ENCODE measurements at places on chromosomes 12 and 14. TPM values are rescaled to one million over a fixed set of nuclear protein-coding genes. Genes with fewer than 3 reads are reported as not detected.
A peak's percentile ranks its signal among the peaks of the same experiment; 100 is the strongest.

MGAT4C gene
- total RNA-seq = not detected

GLI1 gene
- total RNA-seq = 0.54 TPM

CLEC7A gene
- total RNA-seq = 1.4 TPM

BEGAIN gene
- 0.26 TPM for total RNA-seq

A2M gene
- total RNA-seq = not detected

DCP1B gene
- total RNA-seq = 8.6 TPM

DNA sequence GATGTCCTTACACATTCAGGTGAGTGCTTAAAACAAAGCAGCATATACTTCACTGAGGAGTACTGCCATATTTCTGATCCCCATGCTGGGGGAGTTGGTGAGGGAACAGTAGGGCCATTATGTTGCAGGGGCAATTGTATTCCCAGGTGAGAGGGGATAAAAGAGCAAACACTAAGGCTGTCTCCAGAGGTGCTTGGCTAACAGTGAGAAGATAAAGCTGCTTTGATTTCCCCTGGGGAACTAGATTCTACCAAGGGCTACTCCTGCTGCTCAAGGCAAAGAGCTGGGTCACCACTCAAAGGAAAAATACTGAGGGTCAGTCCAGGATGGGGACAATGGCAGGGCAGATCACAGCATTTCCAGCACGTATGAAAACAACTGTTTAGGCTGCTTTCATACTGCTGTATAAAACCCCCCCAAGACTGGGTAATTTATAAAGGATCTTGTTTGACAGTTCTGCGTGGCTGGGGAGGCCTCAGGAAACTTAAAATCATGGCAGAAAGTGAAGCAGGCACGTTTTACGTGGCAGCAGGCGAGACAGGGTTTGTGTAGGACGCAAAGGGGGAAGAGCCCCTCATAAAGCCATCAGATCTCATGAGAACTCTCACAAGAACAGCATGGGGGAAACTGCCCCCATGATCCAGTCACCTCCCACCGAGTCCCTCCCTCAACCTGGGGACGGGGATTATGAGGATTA is 47.8 kb upstream of the OR5AU1 start:
- peaks cover 29% of the 10 kb centered on the region for H3K4me1 ChIP-seq
- H3K27ac ChIP-seq = peak overlapping the region; percentile 79
- no peak for DNase-seq
- peaks cover 89% of the 10 kb centered on the region for H3K36me3 ChIP-seq

- DNase-seq = no peak
- no peak overlapping the region for H3K27ac ChIP-seq
- no peak overlapping the region for H3K4me3 ChIP-seq
- H3K4me1 ChIP-seq = no peaks in the 10 kb centered on the region
- H3K36me3 ChIP-seq = no peaks in the 10 kb centered on the region
Measured at GRCh38 chr14:99961826-99962518, 103.2 kb upstream of the EVL start.

- peaks cover 15% of the 10 kb centered on the region for H3K27me3 ChIP-seq
- no peaks in the 10 kb centered on the region for H3K4me1 ChIP-seq
- H3K36me3 ChIP-seq = no peaks in the 10 kb centered on the region
- no peak for DNase-seq
Measured at GRCh38 chr14:32913725-32914124, 25.0 kb upstream of the NPAS3 start.

DNA sequence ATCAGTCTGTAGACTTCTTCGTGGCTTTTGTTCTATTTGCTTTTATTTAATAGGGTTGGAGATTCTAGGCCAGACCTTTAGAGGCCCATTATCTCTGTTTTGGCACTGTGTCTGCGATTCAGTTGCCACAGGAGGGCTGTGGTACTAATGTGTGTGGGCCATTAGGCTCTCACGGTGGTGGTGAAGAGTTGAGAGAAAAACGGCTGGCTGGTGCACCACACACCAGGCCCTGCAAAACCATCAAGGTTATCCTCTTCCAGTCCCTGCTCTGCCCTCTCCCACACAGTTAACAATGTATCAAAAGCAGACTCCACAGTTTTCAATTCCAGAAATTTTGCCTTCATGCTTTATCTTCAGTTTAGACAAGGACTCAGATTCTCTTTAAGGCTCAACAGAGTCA is 97.7 kb downstream of the MYF5 start:
- H3K36me3 ChIP-seq = no peaks in the 10 kb centered on the region
- no peak for DNase-seq
- no peaks in the 10 kb centered on the region for H3K4me1 ChIP-seq

GRCh38 chr12:57040750-57041149 is 9.2 kb downstream of the MYO1A start:
- peaks cover 100% of the 10 kb centered on the region for H3K27me3 ChIP-seq
- no peak overlapping the region for H3K27ac ChIP-seq
- DNase-seq = no peak
- H3K4me1 ChIP-seq = no peaks in the 10 kb centered on the region
- H3K4me3 ChIP-seq = no peak overlapping the region

GRCh38 chr12:28543021-28543890 is 353.0 kb downstream of the CCDC91 start:
- no peaks in the 10 kb centered on the region for H3K27me3 ChIP-seq
- H3K36me3 ChIP-seq = no peaks in the 10 kb centered on the region
- no peak overlapping the region for H3K27ac ChIP-seq
- no peak overlapping the region for H3K4me3 ChIP-seq
- no peaks in the 10 kb centered on the region for H3K4me1 ChIP-seq

GRCh38 chr14:88837495-88837894 is 13.0 kb downstream of the TTC8 start:
- no peaks in the 10 kb centered on the region for H3K27me3 ChIP-seq
- H3K27ac ChIP-seq = no peak overlapping the region
- H3K4me1 ChIP-seq = peaks cover 7% of the 10 kb centered on the region
- no peak overlapping the region for H3K4me3 ChIP-seq
- H3K36me3 ChIP-seq = no peaks in the 10 kb centered on the region

DNA sequence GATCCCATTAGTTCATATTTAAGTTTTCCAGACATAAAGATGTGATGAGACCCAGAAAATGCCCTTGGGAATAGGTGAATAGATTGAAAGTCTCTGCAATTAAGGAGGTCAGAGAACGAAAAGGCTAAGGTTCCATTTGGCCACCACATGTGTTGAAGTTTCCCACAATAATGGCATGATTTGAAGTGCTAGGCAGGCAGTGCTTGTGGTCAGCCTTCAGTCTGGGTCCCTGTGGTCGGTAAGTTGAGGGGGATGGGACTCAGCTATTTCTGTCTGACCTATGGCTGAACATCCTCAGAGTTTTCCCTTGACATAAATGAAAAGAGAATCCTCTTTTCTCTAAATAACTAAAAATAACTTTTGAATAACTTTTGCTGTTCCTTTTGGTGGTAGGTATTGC is 92.4 kb downstream of the PELI2 start:
- peaks cover 5% of the 10 kb centered on the region for H3K36me3 ChIP-seq
- no peaks in the 10 kb centered on the region for H3K27me3 ChIP-seq
- no peak for DNase-seq
- peaks cover 8% of the 10 kb centered on the region for H3K4me1 ChIP-seq
- no peak overlapping the region for H3K27ac ChIP-seq

DNA sequence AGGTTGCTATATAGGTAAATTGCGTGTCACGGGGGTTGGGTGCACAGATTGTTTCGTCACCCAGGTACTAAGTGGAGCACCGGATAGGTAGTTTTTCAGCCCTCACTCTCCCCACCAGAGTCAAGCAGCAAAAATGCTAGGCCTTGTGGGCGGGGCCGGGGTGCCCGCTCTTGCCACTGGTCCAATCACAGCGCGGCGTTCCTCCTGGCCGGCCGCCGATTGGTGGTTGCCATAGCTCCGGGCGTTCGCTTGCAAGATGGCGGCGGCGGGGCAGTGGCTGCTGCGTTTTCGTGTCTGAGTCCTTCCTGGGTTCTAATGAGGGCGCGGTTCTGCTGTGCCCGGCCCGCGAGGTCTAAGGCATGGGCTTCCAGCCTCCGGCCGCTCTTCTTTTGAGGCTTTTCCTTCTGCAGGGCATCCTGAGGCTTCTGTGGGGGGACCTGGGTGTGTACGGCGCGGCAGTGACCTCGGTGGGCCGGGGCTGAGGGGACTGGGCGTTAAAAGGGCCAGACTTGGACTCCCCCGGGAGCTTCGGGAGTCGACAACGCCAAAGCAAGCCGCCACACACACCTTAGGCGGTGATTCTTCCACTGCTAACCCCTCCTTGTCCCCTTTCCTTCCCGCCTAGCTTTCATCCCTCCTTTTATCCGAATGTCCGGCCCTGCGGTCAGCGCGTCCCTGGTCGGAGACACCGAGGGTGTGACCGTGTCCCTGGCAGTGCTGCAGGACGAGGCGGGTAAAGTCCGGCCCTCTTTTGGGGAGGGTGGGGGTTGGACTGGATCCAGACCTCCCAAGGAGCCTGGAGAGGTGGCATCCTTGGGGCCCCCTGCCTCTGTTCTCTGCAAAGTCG is at the start of gene TCTN2:
TSS of gene TCTN2 (plus strand) at position 232 of the 847 bp plus-strand sequence. CDS start at position 360, 128 bp downstream.
- no peak within 1 kb of the TSS for H3K27ac ChIP-seq
- H3K4me1 ChIP-seq = peaks cover 9% of the 10 kb centered on the region
- peak; percentile 97 for DNase-seq
- no peaks in the 10 kb centered on the region for H3K27me3 ChIP-seq
- peak within 1 kb of the TSS; percentile 81 for H3K4me3 ChIP-seq
- H3K36me3 ChIP-seq = peaks cover 9% of the 10 kb centered on the region

- H3K27ac ChIP-seq = no peak overlapping the region
- H3K27me3 ChIP-seq = peaks cover 27% of the 10 kb centered on the region
- H3K4me3 ChIP-seq = no peak overlapping the region
- H3K36me3 ChIP-seq = peaks cover 7% of the 10 kb centered on the region
Measured at GRCh38 chr12:122190842-122191668, 8.1 kb downstream of the LRRC43 start.

GRCh38 chr12:24496755-24497154 is 452.1 kb downstream of the BCAT1 start:
- no peak for DNase-seq
- no peaks in the 10 kb centered on the region for H3K36me3 ChIP-seq
- H3K27me3 ChIP-seq = no peaks in the 10 kb centered on the region
- H3K4me1 ChIP-seq = no peaks in the 10 kb centered on the region
- no peak overlapping the region for H3K27ac ChIP-seq
- H3K4me3 ChIP-seq = no peak overlapping the region

DNA sequence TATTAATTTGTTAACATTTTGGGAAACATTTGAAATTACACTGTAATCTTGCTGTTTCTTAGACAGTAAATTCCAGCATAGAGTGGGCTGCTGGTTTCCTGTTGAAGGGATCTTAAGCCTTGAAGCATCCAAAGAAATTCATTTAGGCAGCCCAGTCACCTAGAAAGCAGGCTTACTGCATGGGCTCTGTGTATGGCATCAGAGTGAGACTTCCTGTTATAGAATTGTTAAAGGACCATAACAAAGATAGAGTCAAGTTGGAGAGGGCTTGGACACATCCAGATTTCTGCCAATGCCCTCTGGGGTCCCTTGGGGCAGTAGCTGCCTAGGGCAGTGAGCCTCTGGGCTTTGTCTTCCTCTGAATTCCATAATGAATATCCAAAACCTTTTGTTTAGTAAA is 149.2 kb downstream of the DYRK2 start:
- peaks cover 26% of the 10 kb centered on the region for H3K4me1 ChIP-seq
- no peaks in the 10 kb centered on the region for H3K27me3 ChIP-seq
- H3K27ac ChIP-seq = no peak overlapping the region
- H3K36me3 ChIP-seq = no peaks in the 10 kb centered on the region

DNA sequence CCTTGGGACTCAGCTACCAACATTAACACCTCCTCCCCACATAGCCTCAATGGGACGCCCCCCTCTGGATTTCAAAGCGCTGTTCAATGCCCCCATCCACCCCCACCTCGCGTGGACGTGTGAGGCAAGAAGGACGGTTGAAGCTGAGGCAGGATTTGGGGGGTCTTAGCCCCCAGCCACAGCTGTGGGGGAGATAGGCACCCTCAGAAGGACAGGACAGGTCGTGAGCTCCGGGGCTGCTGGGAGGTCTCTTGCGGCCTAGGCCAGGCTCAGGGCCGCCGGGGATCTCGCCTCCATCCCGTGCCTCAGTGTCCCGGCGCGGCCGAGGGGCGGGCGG is 8.3 kb upstream of the SP7 start:
- H3K4me3 ChIP-seq = peak overlapping the region; percentile 85
- no peak overlapping the region for H3K27ac ChIP-seq
- no peaks in the 10 kb centered on the region for H3K4me1 ChIP-seq
- no peak for DNase-seq
- H3K27me3 ChIP-seq = peaks cover 63% of the 10 kb centered on the region

GRCh38 chr12:8734873-8735381 is 37.1 kb downstream of the RIMKLB start:
- no peak overlapping the region for H3K4me3 ChIP-seq
- H3K27ac ChIP-seq = no peak overlapping the region
- H3K27me3 ChIP-seq = no peaks in the 10 kb centered on the region

- no peak overlapping the region for H3K4me3 ChIP-seq
- no peak for DNase-seq
- H3K27ac ChIP-seq = no peak overlapping the region
- H3K36me3 ChIP-seq = peaks cover 6% of the 10 kb centered on the region
Measured at GRCh38 chr14:102236026-102236425, 68.9 kb downstream of the MOK start.

DNA sequence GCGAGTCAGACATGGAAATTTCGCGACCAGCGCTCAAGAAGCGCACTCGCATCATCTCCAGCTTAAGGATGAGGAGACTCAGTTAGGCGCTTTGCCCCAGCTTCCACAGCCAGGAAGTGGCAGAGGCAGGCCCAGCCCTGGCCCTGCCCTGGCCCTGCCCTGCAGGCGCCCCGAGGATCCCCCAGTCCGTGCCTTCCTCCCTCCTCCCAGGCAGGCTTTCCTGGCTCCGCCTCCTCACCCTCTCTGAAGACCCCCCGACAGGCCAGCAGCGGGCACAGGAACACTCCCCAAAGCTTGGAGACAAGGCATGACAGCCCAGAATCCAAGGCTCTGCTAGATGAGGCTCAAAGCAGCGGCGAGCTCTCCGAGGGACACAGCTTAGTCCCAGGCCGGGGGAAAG is 25.1 kb downstream of the UBR7 start:
- peaks cover 15% of the 10 kb centered on the region for H3K36me3 ChIP-seq
- H3K27me3 ChIP-seq = no peaks in the 10 kb centered on the region
- peaks cover 21% of the 10 kb centered on the region for H3K4me1 ChIP-seq
- DNase-seq = no peak
- no peak overlapping the region for H3K27ac ChIP-seq

DNA sequence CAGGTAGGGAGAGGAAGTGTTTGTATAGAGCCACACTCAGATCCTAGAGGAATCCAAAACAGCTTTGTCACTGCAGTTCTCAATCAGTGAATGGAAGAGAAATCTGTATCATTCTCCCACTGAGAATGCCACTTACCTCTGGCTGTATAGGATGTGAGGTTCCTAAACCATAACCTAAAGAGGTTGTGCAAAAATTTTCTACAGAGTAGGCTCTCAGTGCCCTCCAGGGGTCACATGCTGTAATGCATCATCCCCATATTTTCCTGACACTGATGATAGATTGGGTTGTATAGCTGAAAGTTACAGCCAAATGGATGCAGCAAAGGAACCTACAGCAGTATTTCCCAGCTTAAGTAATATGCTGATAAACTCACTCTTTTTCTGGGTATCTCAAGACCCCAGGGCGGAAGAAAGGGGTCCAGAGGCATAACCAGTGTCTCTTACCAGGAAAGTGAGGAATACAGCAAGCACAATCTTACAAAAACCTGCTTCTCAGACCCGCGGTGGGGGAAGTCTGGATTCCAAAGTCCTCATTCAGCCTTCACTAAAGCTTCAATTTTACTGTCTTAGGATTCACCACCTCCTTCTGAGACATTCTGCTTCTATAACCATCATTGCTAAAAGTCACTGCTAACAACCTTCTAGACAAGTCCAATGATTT is 3.8 kb downstream of the BCDIN3D start:
- no peak overlapping the region for H3K4me3 ChIP-seq
- H3K36me3 ChIP-seq = peaks cover 23% of the 10 kb centered on the region
- DNase-seq = peak; percentile 16
- H3K4me1 ChIP-seq = peaks cover 22% of the 10 kb centered on the region
- H3K27ac ChIP-seq = no peak overlapping the region
- no peaks in the 10 kb centered on the region for H3K27me3 ChIP-seq

All from Calu3 (cell line).